Trophoblast cell (in vitro differentiated cells and primary cell): ENCODE measurements at places on chromosomes 16 and 17.

DNA sequence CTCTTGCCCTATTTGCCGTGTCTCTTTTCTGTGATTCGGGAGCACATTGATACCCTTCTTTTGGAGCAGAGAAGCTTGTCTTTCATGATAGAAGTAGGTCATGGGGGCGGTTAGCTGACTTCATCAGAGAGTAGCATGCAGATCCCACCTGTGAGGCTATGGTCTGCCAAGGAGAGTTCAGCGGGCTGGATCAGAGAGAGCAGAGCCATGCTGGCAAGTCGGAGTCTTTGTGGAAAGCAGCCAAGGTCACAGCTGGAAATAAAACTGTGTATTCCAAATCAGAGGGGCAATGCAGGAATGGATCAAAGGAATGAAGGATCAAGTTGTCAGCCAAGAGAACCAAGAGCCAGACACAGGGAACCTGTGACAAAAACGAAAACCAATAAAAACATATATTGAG, 595.9 kb downstream of the WWOX start:
- no peak for DNase-seq

- DNase-seq, result no peak
Measured at GRCh38 chr16:6969594-6969993, 363.1 kb upstream of the RBFOX1 start.

GRCh38 chr16:69542974-69543373, 22.8 kb upstream of the NFAT5 start:
- DNase-seq, result no peak

DNA sequence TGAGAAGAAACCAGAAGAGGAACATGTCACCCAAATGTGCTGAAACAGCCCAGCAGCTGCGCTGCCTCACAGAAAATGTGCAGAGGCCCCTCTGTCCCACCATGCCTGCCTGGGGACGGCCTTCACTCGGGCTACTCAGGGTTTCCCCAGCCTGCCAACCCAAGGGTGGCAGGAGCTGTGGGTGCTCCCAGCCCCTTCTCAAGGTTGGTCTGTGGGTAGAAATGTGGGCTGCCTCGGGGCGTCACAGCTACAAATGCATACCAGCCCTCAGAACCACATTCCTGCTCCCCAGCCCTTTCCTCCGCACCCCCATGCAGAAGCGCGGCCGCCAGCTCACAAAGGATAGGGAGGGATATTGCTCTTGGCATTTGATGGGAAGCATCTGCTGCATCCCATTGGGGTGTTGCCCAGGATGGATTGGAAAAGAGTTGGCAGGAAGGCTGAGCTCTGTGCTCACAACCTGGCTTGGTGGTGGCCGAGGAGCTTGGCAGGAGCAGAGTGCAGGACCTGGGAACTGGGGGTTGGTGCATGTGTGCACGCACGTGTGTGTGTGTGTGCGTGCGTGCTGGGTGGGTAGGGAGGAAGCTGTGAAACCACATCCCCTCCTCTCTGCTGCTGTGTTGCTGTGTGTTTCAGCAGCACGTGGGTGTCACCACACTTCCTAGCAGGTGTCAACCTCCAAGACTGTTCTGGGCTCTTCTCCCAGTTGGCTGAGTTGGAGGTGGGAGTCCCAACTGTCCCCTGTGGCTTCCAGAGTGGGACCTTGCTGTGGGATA, 304.4 kb downstream of the SEC14L1 start:
- DNase-seq, result no peak

GRCh38 chr16:79505344-79505743, 95.2 kb downstream of the MAF start:
- no peak for DNase-seq

DNA sequence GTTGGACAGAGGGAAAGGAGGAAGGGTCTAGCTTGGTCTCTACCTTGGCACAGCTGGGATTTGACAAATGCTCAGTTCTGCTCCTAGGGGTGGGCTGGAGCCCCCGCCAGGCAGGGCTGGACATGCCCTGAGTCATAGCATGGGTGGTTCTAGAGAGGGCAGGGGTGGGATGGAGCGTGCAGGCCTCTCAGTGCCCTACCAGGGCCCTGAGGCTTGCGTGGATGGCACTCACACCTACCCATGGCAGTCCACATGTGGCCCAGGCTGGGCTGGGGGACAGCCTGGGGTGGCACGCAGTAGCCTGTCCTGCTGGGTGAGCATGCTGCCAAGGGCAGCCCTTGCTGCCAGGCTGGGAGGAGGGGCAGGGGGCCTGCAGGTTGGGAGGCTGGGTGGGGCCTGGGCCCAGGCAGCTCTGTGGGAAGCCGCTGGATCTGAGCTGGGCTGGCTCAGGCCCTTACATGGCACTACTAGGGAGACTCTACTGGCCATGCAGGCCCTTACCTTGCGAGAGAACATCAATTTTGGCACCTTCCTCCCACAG, 11.2 kb downstream of the DOC2B start:
- DNase-seq, result no peak

- no peak for DNase-seq
Measured at GRCh38 chr16:12627394-12627793, 176.3 kb downstream of the CPPED1 start.

DNA sequence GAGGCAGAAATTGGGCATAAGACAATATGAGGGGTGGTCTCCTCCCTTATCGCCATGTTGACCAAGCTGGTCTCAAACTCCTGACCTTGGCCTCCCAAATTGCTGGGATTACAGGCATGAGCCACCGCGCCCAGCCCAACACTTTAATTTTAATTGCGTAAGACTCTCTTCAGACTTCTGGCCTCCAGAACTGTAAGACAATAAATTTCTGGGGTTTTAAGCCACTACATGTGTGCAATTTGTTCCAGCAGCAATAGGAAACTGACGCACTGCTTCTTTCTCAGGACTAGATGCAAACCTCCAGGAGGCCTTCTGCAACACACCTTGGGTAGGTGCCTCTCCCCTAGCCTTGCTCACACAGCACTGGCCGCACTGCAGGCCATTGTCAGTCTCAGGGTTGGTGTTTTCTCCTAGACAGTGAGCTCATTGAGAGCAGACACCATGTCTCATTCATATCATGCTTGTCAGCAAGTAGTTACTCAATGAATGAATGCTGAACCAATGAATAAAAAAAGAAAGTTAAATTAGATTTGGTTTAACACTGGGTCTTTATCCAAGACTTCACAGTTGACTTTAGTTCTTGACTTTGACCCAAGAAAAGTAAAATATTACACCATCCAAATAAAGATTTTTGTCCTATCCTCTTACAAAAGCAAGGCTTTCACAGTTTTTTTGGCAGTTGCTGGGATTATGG, 5.5 kb upstream of the ACSF2 start:
- no peak for DNase-seq

DNA sequence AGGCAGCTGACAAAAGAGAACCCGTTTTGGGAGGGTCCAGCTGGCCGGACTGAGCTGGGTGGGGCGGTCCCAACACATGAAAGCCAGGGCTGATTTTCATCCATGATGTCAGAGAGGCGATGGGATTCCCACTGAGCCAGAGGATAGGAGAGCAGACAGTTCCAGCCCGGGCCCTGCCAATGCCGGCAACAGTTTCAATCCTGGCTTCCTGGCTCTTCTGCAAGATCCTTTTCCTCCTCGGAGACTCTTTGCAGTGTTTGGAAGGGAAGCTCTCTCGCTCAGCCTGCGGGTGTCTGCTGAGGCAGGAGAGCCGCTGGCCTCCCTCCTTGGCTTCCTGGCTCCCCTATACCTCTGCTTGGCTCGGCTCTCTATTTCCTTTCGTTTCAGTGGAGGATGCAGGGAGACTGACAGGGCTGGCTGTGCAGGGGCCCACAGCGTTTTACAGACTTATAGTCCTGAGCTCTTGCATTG, 145.5 kb upstream of the SOX9 start:
- no peak for DNase-seq

DNA sequence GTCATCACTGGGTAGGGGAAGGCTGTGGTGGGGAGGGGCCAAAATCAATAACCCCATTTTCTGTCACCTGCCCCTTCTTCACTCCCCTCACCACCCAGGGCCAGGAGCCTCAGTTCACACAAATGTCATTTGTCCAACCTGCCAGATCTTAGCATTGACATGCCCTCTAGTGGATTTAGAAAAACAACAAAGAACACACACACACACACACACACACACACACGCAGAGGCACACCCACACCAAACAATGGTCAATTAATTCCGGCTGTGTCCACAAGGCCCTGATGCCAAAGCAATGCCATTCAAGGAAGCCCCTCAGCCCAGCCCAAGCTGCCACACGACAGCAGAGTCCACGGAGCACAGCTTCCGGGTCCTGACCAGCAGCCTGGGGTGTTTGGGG, 68.4 kb downstream of the NOG start:
- DNase-seq, result no peak
